ENCODE measurements at places on chromosomes 16 and 17. TPM values are rescaled to one million over a fixed set of nuclear protein-coding genes. Genes with fewer than 3 reads are reported as not detected.

CYGB gene
- total RNA-seq, result 35.2 TPM

TAC4 gene
- not detected for total RNA-seq

ASGR2 gene
- not detected for total RNA-seq

HAS3 gene
- 0.81 TPM for total RNA-seq

UNC45B gene
- not detected for total RNA-seq

ERN2 gene
- not detected for total RNA-seq

MFAP4 gene
- total RNA-seq, result 20.2 TPM

TP53TG3B gene
- total RNA-seq, result not detected

PARD6A gene
- total RNA-seq, result not detected

NRN1L gene
- total RNA-seq, result not detected

MT3 gene
- total RNA-seq, result not detected

PRKAR1A gene
- 308 TPM for total RNA-seq

CSF3 gene
- total RNA-seq, result not detected

CDK5R1 gene
- 1.4 TPM for total RNA-seq

MIS12 gene
- 22.8 TPM for total RNA-seq

CCL8 gene
- total RNA-seq, result not detected

SLFN14 gene
- total RNA-seq, result not detected

MT1A gene
- total RNA-seq, result not detected

DHRS7C gene
- total RNA-seq, result not detected

SEZ6L2 gene
- 1.4 TPM for total RNA-seq

KCNG4 gene
- total RNA-seq, result not detected

SLFN5 gene
- 176 TPM for total RNA-seq

CLDN6 gene
- total RNA-seq, result 1.1 TPM

IGSF6 gene
- total RNA-seq, result not detected

PIK3R5 gene
- not detected for total RNA-seq

SEC14L5 gene
- total RNA-seq, result 1.2 TPM

SGF29 gene
- total RNA-seq, result 14.6 TPM

PRSS27 gene
- total RNA-seq, result 1.3 TPM

ZNF764 gene
- 5.3 TPM for total RNA-seq

SLFN13 gene
- total RNA-seq, result 1.7 TPM

MAPT gene
- 1.9 TPM for total RNA-seq

PRAC2 gene
- not detected for total RNA-seq

ABCA9 gene
- 122 TPM for total RNA-seq

ABCA8 gene
- total RNA-seq, result 231 TPM

CDH3 gene
- not detected for total RNA-seq

TNK1 gene
- total RNA-seq, result not detected

PPM1E gene
- total RNA-seq, result 0.41 TPM

SMIM5 gene
- not detected for total RNA-seq

TBX6 gene
- total RNA-seq, result 0.09 TPM

Measured in fibroblast of the aortic adventitia (primary cell).